Activated CD4-positive, alpha-beta T cell treated with anti-CD3 and anti-CD28 coated beads, Interleukin-2, amount 50 U/mL, for 24 hours (primary cell): ENCODE measurements at places on chromosomes 2 and 18.

DNA sequence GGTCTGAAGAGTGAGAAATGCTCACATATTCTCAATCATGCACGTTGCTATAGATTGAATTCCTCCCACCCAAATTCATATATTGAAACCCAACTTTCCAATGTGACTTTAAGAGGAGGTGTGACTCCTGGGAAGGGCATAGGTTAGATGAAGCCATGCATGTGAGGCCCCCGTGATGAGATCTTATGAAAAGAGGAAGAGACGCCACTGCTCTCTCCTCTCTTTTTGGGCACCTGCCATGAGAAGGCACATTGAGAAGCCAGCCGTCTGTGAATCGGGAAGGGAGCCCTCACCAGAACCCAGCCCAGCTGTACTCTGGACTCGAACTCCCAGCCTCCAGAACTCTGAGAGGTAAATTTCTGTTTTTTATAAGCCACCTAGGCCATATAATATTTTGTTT lies 842.6 kb upstream of the SALL3 start:
- no peak for DNase-seq

- DNase-seq, result no peak
Observed at GRCh38 chr2:10520154-10520553, 72.0 kb upstream of the ODC1 start.

GRCh38 chr18:55522011-55522410 lies 66.0 kb downstream of the TCF4 start:
- no peak for DNase-seq

- no peak for DNase-seq
Observed at GRCh38 chr2:187316040-187316439, 132.0 kb downstream of the CALCRL start.
